ENCODE measurements at places on chromosomes 5 and 9.
A peak's percentile ranks its signal among the peaks of the same experiment; 100 is the strongest.

GRCh38 chr5:76081811-76082771, 1.1 kb upstream of the SV2C start:
- no peak for DNase-seq

- DNase-seq, result peak; percentile 55
Observed at GRCh38 chr9:18350995-18351595, 122.9 kb upstream of the ADAMTSL1 start.

GRCh38 chr5:140595538-140596300, 31.1 kb downstream of the SLC35A4 start:
- no peak for DNase-seq

DNA sequence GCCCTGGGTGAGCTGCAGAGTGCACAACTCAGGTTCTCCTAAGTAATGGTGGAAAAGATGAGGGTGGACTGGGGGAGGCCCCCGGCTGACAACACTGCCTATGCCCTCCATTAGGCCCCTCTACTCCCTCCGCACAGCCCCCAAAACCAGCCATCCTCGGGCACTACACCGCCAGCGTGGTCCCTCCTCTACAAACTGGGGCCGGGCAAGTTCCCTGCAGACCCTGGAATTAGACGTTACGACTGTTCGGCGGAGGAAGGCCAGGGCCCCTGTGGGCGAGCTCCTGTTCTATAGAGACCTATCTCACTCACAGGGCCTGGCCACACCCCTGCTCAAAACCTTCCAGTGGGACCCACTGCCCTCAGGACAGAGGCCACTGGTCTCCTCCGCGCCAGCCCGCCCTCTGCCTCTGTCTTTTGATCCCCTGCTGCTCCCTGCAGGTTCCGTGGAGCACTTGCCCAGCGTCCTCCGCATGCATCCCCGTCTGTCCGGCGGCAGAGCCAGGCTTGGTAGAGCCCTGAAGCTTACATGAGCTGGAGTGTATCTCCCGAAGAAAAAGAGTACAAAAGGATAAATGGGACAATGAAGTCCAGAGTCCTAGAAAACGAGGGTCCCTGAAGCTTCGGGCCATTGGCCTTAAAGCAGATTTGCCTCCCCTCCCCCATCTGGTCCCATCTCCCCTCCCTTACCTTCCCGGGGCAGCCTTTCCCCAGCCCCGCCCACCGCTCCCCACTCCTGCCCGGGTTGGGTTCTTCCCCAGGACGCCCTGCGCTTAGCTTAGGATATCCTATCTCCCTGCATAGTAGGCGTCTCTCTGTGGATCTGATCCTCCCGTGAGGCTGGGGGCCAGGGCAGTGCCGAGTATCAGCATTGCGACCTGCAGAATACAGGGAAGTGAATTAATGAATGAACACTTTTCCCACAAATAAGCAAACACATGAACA, 71.3 kb downstream of the HRH2 start:
- no peak for DNase-seq

GRCh38 chr5:6830643-6831239, 117.5 kb downstream of the TENT4A start:
- DNase-seq, result no peak

DNA sequence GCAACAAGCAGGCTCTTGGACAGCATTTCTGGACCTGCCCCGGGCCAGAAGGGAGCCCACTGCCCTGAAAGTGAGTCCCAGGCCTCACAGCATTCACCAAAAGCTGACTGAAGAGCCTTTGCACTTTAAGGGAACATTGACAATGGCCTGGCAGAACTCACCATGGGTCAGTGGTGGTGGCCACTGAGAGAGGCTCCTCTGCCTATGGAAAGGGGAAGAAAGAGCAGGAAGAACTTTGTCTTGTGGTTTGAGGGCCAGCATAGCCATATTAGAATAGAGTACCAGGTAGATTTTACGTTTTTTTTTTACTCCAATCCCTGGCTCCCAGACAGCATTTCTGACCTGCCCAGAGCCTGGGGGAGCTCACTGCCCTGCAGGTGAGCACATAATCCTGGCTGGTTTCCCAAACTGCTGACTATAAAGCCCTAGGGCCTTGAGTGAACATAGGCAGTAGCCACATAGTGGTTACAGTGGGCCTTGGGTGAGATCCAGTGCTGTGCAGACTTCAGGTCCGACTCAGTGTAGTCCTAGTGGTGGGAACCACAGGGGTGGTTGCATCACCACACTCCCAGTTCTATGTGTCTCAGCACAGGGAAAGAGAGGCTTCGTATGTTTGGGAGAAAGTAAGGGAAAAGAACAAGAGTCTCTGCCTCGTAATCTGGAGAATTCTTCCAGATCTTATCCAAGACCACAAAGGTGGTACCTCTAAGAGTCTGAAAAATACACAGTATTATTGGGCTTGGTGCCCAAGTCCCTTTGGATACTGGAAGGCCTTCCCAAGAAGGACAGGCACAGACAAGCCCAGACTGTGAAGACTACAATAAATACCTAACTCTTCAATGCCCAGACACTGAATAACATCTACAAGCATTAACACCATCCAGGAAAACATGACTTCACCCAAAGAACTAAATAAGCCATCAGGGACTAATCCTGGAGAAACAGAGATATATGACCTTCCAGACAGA, 89.5 kb downstream of the TSSK1B start:
- DNase-seq, result peak; percentile 46

DNA sequence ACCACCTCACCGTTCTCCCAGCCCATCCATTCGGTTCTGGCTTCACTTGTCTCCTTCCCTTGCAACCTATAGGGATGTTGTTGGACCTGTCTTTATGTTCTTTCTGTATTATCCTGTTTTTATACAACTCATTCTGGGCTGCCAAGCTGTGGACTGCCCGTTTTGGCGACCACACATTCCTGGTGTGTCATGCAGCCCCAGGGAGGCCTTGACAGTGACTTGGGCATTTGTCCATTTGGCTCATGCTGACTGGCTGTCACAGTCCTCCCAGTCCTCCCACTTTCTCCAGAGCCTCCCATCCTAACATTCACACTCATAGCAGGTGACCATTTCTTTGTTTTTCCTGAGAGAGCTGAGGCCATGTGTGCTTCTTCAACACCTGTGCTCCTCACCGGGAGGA, 136.4 kb downstream of the SLF1 start:
- DNase-seq, result no peak

GRCh38 chr5:61673007-61673735, 341.1 kb downstream of the ZSWIM6 start:
- peak; percentile 7 for DNase-seq

GRCh38 chr5:108003178-108003577, 332.4 kb upstream of the EFNA5 start:
- peak; percentile 28 for DNase-seq

DNA sequence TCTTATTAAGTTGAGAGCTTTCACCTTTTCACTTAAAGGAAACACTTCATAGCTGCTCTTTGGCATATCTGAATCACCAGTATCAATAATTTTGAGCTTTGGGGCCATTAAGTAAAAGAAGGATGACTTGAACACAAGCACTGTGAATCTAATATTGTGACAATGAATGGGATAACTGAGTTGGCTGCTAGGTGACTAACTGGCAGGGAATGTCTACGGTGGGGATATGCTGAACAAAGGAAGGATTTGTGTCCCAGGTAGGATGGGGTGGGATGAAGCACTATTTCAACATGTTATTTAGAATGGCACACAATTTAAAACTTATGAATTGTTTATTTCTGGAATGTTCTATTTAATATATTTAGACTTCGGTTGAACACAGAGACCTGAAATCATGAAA, 123.6 kb downstream of the TEX10 start:
- no peak for DNase-seq

DNA sequence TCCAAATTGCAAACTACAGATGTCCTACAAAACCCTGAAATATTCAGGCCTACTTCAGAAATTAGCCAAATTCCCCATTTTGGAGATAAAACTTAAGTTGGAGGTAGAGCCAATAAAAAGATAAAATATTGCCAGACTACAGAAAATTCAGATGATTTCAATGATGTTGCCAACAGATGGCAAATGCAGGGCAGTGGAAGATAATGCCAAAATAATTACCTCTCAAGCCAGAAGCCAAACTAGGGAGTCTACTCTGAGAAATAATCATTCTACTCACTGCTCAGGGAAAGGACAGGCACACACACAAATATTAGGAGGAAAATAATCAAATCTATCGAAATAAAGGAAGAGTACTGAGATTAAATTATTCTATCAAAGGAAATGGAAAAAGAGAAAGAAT, 347.5 kb upstream of the CCNG1 start:
- no peak for DNase-seq

GRCh38 chr9:95572381-95573151, 55.8 kb upstream of the PTCH1 start:
- DNase-seq, result peak; percentile 94

- DNase-seq, result no peak
Observed at GRCh38 chr5:57414191-57414590, 68.4 kb downstream of the ACTBL2 start.

GRCh38 chr5:35644543-35644942, 26.9 kb downstream of the SPEF2 start:
- DNase-seq, result no peak

DNA sequence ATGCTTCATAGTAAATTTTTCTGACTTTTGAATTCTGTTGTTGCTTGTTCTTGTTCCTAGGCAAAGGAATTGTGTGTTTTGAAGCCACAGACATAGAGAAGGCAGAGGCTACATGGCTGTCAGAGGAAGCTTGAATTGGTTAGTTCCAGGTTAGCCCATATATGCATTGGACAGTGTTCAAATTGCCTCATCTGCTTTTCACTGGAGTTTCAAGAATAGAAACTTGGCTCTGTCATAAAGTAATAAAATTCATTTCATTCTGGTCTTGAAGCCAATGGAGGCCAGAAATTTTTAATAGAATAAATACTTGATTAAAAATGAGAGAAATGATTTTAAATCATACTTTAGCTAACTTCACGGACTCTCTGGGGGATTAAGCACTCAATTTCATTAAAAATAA, 178.0 kb downstream of the YIPF5 start:
- DNase-seq, result no peak

DNA sequence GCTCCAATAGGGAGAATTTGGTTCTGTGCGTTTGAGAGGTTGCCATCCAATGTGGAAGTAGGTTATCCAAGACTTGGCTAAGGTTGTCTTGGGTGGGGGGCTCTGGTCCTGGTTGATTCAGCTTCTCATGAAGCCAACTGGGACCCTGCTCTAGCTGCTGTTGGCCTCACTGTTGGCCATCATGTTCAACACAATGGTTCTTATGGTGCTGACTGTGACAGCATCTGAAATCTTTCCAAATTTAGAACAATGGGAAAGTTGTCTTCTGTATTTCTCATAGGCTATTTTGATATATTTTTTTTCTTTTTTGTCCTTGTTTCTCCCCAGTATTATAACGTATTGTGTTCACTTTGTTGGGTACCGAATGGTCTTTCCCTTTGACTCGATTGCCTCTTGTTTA, 71.9 kb downstream of the GDNF start:
- DNase-seq, result no peak

GRCh38 chr9:129569502-129570449, 51.1 kb downstream of the C9orf50 start:
- DNase-seq, result peak; percentile 43

- no peak for DNase-seq
Observed at GRCh38 chr9:134265078-134265477, 61.2 kb upstream of the RXRA start.

- DNase-seq, result peak; percentile 92
Observed at GRCh38 chr5:32692036-32692746, 18.9 kb upstream of the NPR3 start.

GRCh38 chr9:106156465-106156864, 462.1 kb downstream of the TMEM38B start:
- no peak for DNase-seq
